ENCODE measurements at places on chromosomes 11 and 22.
A peak's percentile ranks its signal among the peaks of the same experiment; 100 is the strongest.

DNA sequence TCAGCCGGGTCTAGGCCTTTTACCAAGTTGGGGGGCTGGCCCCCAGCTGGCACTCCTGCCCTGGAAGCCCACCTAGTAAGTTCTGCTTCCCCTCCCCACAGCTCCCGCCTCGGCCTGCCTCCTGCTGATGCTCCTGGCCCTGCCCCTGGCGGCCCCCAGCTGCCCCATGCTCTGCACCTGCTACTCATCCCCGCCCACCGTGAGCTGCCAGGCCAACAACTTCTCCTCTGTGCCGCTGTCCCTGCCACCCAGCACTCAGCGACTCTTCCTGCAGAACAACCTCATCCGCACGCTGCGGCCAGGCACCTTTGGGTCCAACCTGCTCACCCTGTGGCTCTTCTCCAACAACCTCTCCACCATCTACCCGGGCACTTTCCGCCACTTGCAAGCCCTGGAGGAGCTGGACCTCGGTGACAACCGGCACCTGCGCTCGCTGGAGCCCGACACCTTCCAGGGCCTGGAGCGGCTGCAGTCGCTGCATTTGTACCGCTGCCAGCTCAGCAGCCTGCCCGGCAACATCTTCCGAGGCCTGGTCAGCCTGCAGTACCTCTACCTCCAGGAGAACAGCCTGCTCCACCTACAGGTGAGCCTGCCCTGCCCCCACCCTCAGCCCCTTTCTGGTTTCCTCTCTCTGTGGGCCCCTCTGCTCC is 7.3 kb downstream of the RTN4RL2 start:
- no peak for DNase-seq

- DNase-seq, result no peak
Measured at GRCh38 chr11:44456544-44457300, 108.7 kb upstream of the CD82 start.

DNA sequence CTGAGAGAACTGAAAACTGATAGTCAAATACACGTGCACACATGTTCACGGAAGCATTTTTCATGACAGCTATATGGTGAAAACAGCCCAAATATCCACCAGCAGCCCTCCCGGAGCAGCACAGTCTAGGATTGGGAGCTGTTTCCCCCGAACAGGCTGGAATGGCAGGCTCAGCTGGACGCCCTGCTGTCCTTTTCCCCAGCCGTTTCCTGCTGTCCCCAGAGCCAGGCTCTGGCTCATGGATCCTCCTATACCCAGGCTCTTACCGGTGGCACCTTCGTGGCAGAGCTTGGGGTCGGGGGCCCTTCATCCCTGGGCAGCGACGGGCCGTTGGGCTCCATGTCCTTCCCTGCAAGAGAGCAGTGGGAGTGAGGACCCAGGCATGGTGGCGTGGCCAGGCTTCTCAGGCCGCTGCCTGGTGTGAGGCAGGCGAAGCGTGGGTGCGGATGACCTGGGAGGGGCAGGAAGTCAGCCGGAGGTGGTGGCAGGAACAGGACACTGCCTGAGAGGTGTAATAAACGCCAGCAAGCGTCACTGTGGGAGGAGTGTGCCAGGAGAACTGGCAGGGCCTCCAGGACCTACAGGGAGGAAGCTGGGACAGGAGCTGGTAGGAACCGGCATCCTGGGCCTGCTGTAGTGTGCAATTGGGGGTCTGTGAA is 38.8 kb downstream of the OSBPL5 start:
- no peak for DNase-seq

DNA sequence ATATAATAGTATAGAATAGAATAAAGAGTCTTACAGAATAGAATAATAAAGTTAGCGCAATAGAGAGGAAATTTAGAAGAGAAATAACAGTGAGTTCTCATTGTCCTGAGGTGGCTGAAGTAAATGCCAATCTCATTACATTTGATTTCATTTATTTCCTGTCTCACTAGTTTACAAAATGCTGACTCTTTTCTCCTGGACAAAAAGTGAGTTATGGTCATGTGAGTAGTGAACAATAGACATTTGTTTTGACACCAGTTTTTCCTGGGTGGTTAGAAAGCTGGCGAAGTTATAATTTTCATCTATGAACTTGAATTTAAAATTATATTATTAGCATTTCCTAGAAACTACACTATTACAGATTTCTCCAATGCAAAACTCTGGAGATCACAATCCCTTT is 143.7 kb downstream of the TYR start:
- no peak for DNase-seq

- no peak for DNase-seq
Measured at GRCh38 chr11:70297341-70297740, 26.9 kb downstream of the PPFIA1 start.

DNA sequence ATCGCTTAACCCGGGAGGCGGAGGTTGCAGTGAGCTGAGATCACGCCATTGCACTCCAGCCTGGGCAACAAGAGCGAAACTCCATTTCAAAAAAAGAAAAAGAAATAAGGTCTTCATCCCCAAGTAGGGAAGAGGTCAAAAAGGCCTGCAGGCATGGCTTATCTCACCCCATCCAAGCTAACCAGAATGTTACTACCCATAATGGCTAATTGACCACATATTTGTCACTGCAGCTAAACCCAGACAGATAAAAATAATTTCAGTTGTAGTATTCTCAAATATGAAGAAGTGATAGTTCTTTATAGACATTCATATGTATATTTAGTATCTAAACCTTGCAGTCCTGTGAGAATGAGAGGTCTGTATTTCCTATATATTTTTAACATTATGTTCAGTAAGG is 17.8 kb downstream of the PIWIL4 start:
- no peak for DNase-seq

- no peak for DNase-seq
Measured at GRCh38 chr11:59012398-59013265, 73.3 kb downstream of the GLYATL1 start.

GRCh38 chr11:119210050-119210449 is 3.9 kb downstream of the CBL start:
- no peak for DNase-seq

DNA sequence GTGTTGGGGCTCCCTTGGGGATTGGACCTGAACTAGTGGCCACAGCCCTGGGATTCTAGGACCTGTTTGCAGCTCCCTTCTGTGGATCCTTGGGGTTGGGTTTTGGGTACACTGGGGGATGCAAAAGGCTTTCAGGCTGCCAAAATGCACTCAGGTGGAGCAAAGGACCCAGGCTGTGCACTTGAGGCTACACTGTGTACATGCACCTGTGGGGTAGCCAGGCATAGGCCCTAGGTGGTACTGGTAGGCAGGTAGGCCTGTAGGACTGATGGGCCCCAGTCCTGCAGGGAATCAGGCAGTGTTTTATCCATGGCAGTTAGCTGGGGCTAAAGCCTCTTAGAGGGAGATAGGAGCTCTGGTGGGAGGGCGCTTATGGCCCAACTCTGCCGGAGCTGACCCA is 542.3 kb downstream of the LUZP2 start:
- no peak for DNase-seq

GRCh38 chr22:31210556-31211421 is 1.3 kb upstream of the LIMK2 start:
- DNase-seq, result peak; percentile 41

- DNase-seq, result peak; percentile 23
Measured at GRCh38 chr11:48116437-48117228, 100.0 kb upstream of the OR4B1 start.

DNA sequence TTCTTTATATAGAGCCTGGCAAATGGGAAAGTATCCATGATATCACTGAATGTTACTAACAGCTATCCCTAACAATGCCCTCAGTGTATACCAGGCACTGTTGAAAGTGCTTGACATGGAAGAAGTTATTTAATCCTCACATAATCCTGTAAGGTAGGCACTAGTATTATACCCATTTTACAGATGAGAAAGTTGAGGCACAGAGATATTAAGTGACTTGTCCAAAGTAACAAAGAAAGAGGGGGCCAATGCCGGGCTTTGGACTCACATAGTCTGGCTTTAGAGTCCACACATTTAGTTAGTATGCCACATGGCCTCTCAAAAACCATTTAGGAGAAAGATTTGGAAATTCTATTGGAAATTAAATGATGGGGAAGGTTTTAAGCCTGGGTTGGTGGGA is 220.8 kb upstream of the PLET1 start:
- DNase-seq, result no peak

- peak; percentile 84 for DNase-seq
Measured at GRCh38 chr22:23767673-23768548, at the start of gene CHCHD10. Gene CHCHD10, minus strand, starts transcription at chr22:23767972. Its CDS starts 98 bp downstream, at chr22:23767874.

DNA sequence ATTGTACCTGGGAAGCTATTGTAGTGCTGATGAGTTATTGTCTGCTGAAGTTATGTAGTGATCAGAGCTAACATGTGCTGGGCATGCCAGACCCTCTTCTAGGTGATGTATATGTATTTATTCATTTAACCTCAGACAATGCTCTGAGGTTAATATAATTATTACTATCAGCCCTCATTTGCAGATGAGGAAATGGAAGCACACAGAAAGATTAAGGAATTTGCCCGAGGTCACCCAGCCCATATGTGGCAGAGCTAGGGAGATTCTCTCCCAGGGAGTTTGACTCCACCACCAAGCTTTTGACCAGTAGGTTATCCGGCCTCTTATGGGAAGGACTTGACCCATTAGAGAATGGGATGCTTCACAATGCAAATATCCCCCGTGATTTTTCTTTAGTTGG is 114.2 kb upstream of the NAV2 start:
- no peak for DNase-seq

- DNase-seq, result peak; percentile 41
Measured at GRCh38 chr11:114060392-114061047, 1.0 kb downstream of the ZBTB16 start.

GRCh38 chr22:23565305-23565914 is 14.7 kb downstream of the IGLL1 start:
- DNase-seq, result peak; percentile 14

DNA sequence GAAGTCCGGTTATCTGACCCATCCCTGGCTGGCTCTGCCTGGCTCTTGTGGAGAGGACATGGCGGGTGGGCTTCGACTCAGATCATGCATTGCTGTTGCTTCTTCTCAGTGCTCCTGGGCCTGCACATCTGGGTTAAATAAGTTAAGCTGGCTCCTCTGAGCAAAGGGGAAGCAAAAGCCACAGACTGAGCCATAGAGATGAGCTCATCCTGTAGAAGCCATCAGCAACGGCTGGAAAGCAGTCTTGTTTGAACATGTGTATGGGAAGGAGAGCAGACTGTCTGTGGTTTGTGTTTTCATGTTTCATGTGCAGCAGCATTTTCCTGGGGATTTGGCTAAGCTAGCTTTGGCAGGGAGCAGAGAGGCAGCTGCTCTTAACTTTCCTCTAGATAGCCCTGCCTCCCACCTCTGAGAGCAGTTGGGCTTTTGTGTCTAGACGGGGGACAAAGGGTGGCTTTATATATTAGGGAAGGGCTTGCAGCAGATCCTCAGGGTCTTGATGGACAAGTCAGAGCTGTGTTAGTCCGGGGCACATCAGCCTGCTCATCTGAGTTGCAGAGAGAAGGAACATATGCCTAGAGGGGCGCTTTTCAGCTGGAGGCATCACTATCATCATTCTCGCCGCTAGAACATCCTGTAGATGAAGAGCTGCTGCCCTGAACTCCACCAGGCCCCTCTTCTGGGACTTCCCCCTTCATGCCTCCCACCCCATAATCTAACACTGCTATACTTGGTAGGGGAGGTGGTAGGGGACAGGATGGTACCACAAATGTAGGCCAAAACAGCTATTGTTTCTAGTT is 14.9 kb downstream of the DCPS start:
- DNase-seq, result peak; percentile 43
